Epithelial cell of esophagus (primary cell): ENCODE measurements at places on chromosomes 1 and 21.
A peak's percentile ranks its signal among the peaks of the same experiment; 100 is the strongest.

- DNase-seq, result no peak
These were observed 530.9 kb downstream of the PTPRU start for GRCh38 chr1:29767088-29767685.

- no peak for DNase-seq
These were observed 56.6 kb downstream of the RYR2 start for GRCh38 chr1:237098541-237098940.

DNA sequence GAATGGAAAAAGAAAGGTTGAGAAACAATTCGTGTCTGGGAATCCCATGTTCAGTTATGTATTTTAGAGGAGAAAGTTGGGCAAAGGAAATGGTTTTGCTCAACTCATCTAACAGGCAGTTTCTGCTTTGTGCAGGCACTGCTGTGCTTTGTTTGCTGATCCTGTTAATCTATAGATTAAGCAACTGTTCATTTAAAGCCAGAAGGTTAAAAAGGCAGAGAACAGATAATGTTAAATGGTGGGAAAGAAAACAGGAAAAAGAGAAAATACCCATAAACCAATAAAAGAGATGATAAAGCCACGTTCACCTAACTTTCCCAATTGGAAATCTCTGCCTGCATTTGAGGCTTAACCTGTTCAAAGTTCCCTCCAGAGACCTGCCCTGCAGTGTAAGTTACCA lies 70.0 kb downstream of the APP start:
- no peak for DNase-seq

GRCh38 chr1:81554108-81554507 lies 246.6 kb upstream of the ADGRL2 start:
- DNase-seq, result peak; percentile 72

DNA sequence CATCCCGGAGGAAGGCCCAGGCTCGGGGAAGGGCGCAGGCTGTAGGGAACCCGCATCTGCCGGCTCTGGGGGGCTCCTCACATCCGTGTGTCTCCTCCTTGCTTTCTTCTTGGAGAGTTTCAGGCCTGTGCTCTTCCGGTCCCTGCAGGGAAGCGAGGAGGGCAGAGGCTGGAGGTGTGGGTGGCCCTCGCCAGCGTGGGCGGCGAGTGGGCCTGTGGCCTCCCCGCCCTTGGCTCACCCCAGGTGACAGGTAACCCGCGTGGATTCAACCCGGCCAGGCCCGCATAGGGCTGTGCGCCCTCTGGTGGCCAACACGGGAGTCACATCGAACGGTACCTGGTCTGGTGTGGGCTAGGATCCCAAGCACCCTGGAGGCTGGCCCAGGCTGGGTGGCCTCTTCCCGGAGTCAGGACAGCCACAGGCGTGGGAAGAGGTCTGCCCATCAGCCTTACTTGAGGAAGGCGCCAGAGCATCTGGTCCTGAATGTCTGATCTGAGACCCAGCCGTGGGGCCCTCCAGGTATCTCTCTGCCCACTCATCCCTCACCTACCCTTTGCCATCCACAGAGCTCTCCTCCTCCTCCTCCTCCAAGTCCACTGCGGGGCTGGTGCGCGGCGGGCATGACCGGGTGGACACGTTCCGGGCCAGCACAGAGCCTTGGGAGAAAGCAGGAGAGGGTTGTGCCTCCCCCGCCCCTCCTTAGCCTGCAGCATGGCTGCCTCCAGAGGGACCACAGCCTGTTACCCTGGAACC lies 9.6 kb upstream of the TNFRSF25 start:
- peak; percentile 58 for DNase-seq

DNA sequence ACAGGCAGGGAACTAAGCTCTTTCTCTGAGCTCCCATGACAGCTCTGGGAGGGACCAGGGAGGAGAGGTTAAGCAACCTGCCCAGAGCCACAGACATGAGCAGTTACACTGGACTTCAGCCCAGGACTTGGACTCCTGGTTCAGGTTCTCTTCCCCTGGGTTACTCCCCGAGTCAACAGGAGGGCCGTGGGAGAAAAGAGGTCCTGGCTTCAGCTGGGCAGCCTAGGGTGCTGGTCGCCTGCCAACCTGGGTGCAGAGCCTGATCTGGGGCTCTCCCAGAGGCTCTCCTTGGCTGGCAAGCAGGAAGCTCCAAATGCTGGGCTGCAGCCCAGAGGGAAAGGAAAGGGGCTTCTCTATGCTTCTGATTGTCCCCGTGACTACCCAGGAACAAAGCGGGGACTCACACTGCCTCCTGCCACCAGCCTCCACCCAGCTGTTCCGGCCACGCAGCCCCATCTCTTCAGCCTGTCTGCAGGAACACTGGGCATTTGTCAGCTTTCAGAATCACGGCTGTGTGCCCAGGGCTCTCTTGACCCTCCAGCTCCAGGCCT lies 141.8 kb downstream of the HIVEP3 start:
- DNase-seq, result no peak

DNA sequence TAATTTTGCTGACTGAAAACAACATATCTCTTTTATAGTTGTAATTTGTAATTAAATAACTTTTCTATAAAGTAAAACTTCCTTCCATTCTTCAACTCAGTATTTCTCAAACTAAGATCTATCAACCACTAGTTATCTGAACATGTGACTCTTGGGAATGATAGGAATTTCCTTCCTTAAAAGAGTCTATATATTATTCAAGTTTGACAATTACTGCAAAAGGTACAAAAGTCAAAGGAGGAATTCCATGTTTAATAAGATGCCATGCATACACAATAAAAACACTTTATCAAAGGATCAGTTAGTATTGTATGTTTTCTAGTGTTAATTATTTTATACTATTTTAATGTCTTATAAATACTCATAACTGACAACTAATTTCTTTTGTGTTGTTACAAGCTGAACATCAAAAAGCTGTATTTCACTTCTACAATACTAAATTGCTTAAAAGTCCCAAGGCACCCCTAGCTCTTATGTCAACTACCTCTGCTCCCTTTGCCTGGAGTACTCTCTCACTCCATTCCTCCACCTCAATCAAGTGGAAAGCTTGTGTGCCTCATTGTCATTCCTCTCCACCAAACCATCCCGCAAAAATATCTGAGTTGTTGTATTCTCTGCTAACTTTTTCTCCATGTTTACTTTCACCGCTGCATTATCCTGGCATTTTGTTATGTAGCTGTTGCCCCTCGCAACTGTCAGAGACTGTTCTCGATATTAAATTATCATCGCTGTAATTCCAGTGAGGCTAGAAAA lies 67.9 kb downstream of the SLC44A5 start:
- DNase-seq, result no peak

- no peak for DNase-seq
These were observed 145.3 kb downstream of the TNFSF18 start for GRCh38 chr1:172905452-172905851.

DNA sequence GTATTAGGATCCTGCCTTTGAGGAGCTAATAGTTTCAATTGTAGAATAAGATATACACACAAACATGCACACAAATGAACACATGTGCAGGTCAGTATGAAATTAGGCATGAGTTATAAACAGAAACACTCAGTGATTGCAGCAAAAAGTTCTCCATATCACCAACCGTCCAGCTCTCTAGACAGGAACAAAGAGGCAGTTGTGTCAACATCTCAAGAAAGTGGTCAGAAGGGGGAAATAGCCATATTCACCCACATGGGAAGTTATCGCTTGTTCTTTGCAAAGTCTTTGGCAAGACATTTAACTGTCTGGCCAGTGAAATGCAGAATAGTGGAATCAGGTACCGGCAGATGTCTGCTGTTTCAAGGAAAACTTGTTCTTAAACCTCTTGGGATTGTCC lies 29.4 kb upstream of the PIGC start:
- no peak for DNase-seq

- DNase-seq, result no peak
These were observed 19.4 kb upstream of the KCNE1 start for GRCh38 chr21:34531399-34531798.

DNA sequence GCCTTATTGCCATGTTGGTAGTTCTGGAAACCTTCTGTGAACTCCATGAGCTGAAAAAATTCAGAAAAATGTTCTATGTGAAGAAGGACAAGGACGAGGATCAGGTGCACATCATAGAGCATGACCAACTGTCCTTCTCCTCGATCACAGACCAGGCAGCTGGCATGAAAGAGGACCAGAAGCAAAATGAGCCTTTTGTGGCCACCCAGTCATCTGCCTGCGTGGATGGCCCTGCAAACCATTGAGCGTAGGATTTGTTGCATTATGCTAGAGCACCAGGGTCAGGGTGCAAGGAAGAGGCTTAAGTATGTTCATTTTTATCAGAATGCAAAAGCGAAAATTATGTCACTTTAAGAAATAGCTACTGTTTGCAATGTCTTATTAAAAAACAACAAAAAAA lies 57.4 kb downstream of the KCNK1 start:
- no peak for DNase-seq
